ENCODE measurements at places on chromosomes 16 and 17.

DNA sequence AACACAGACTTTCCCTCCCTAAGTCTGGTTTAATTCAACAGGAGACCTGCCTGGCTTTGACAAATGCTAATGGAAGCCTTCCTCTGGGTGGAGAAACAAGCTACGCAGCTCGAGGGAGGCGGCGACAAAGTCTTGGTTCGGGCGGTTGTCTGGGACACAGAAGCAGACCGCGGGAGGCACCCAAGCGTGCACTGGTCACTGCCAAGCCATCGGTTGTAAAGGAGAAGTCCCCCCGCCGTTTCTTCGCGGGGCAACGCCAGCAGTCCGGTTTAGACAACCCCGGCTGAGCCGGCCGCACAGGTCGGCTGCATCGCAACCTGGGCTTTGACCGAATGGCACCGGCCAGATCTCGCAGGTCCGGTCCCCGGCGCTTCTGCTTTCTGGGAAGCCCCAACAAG lies 586 bp downstream of the GLYR1 start:
- DNase-seq = peak; percentile 60

- DNase-seq = no peak
Measured at GRCh38 chr17:18315562-18315922, 449 bp downstream of the SMCR8 start.

- no peak for DNase-seq
Measured at GRCh38 chr16:5336941-5337340, 239.3 kb upstream of the EEF2KMT start.

DNA sequence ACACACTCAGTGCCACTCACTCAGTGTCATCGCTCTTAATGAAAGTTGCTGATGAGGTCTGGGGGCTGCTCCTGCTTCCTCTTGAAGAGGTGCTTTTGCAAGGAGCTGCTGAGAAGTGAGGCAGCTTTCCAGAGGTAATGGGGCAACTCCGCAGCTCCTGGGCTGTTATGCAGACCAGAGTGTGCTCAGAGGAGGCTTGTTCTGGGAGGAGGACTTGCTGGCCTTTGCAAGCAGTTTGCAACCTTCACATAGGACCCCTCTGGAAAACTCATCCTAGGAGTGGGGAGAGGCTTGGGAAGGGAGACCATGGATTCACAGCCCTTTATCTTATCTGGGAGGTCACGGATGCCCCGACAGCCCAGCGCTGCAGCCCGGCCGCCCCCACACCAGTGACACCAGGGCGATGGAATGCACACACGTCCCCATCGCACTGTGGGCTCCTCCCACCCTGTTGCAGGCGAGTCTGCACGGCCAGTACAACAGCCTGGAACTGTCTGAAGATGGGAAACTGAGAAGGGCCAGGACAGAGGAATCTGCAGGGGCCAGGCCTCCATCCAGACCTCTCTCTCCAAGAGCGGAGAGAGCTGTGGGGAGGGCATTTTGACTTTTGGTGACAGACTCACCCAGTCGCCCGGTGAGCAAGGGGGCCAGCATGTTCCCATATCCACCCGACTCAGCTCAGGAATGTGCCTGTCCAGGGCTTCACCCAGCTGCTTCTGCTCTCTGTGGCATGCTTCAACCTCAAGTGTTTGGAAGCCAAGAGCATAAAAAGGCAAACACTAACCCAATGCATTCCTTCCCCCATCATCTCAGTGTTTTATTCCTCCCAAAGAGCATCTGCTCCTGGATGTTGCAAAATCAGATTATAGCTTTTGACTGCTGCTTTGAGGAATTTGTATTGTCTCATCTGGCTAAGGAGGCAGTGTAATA lies 78.6 kb upstream of the ZNF469 start:
- no peak for DNase-seq

GRCh38 chr16:3819746-3820724 lies 60.5 kb downstream of the CREBBP start:
- no peak for DNase-seq

DNA sequence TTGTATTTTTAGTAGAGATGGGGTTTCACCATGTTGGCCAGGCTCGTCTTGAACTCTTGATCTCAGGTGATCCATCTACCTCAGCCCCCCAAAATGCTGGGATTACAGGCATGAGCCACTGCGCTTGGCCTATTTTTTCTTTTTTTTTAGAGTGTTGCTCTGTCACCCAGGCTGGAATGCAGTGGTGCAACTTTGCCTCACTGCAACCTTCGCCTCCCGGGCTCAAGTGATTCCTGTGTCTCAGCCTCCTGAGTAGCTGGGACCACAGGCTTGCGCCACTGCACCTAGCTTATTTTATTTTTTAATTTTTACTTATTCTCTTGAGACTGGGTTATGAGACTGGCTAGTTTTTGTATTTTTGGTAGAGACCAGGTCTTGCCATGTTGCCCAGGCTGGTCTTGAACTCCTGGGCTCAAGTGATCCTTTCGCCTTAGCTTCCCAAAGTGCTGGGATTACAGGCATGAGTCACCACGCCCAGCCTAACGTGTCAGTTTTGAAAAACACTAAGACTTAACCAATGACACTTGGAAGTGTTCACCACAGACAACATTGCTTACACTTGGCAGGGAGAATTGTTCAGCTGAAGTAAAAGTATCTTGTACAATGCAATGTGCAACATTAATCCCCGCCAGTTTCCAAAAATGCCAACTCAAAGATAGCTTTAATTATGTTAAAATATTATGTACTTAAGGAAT lies 26.9 kb downstream of the ATAD5 start:
- DNase-seq = no peak

DNA sequence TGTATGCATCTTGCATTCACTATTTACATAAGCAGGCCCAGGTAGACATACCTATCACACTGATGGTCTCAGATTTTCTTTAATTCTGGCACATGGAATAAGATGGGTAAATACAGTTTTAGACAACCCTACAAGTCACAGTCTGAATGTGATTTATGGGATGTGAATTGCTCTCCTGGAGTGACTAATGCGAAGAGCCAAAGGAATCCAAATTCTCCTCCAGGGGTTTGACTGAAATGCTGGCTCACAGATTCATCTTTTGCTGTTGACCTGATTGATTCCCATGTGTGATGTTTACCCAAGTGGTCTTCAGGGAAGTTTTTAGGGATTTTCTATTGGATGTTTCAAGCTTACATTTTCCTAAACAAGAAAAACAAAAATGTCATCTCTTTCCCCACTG lies 277.9 kb upstream of the MON1B start:
- DNase-seq = no peak

GRCh38 chr16:80852261-80852872 lies 48.0 kb upstream of the CDYL2 start:
- DNase-seq = peak; percentile 9

DNA sequence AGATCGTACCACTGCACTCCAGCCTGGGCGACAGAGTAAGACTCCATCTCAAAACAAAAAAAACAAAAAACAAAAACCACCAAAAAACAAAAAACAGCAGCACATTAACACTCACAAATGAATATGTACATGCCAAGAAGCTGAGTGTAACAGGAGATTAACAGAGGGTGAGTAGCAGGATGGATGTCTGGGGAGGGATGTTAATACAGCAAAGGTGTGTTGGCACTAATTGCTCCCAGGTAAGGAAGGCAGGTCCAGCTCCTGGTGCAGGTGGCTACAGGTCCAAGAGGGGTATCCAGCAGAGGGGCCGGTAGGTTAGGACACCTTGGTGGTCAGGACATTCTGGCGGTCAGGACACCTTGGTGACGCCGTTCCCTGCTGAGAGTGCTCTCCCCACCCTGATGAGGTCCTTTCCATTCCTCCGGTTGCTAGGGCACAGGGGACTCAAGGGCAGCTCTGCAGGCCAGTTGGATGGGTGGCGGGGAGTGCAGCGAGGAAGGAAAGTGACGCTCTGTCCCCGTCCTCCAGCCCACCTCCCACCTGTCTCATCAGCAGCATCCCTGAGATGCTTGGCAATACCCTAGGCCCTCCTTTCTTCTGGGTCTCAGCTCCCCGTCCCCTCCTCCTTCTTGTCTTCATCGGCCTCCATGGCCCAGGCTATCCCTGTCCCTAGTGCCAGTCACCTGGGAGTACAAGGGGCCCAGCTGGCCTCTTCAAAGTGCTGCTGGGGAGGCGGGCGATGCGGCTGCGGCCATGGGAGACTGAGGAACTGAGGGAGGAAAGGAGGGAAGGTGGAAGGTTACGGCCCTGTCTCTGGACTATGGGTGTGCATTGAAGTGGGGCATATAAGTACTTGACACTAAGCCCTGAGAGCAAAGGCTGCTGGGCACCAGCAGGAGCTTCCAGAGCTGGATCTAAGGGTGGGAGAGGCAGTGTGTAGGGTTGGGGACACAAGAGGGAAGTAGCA lies 10.7 kb upstream of the GFAP start:
- DNase-seq = no peak

- no peak for DNase-seq
Measured at GRCh38 chr17:12415031-12415430, 250.7 kb upstream of the MYOCD start.

GRCh38 chr16:56038564-56039098 lies 152.7 kb upstream of the GNAO1 start:
- DNase-seq = no peak

- peak; percentile 86 for DNase-seq
Measured at GRCh38 chr17:68101075-68101986, 65.8 kb downstream of the KPNA2 start.

DNA sequence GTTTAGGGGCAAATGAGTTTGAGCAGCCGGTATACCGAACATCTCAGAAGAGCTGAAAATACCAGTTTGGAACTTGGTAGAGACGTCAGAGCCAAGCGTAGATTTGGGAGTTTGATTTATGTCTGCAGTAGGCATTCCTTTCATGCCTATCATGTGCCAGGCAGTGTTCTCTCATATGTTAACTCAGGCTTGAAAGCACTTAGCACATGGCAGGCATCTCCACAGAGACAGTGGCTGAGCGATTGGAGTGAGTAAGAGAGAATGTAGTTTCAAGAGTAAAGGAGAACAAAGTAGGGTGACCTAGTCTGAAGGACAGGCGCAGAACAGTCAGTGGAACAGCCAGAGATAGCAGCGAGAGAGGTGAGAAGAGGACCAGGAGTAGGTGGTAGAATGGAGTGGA lies 207.0 kb downstream of the FTO start:
- no peak for DNase-seq

- no peak for DNase-seq
Measured at GRCh38 chr16:8146256-8147012, 443.9 kb downstream of the TMEM114 start.

DNA sequence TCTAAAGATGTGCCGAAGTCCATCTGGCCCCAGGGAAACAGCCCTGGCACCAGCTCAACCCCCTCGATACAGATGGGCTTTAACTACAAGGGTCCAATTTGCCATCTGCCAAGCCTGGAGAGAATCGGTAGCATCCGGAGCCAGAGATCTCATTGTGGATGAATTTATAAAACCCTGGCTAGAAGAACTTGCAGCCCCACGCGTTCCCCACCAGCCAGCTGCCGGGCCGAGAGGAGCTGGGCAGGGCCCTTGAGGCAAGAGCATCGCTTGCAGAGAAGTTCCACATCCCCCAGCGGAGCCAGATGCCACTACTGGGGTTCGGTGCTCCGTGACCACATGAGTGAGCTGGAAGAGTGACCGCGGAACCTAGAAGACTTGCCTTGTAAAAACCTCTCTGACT lies 65.3 kb upstream of the NOL11 start:
- DNase-seq = no peak

- DNase-seq = no peak
Measured at GRCh38 chr16:86984991-86985647, 332.1 kb downstream of the C16orf95 start.

- DNase-seq = no peak
Measured at GRCh38 chr16:71971571-71971970, 28.6 kb downstream of the PKD1L3 start.

GRCh38 chr17:6153375-6153774 lies 83.2 kb downstream of the WSCD1 start:
- DNase-seq = no peak

- DNase-seq = peak; percentile 33
Measured at GRCh38 chr16:4537376-4538343, 913 bp downstream of the CDIP1 start.

GRCh38 chr17:37740915-37741314 lies 3.9 kb downstream of the HNF1B start:
- no peak for DNase-seq

GRCh38 chr17:27396941-27397340 lies 59.3 kb upstream of the KSR1 start:
- no peak for DNase-seq

- no peak for DNase-seq
Measured at GRCh38 chr17:81566461-81567126, 14.4 kb upstream of the FAAP100 start.

- DNase-seq = no peak
Measured at GRCh38 chr16:83449861-83450260, 357.9 kb upstream of the HSBP1 start.

DNA sequence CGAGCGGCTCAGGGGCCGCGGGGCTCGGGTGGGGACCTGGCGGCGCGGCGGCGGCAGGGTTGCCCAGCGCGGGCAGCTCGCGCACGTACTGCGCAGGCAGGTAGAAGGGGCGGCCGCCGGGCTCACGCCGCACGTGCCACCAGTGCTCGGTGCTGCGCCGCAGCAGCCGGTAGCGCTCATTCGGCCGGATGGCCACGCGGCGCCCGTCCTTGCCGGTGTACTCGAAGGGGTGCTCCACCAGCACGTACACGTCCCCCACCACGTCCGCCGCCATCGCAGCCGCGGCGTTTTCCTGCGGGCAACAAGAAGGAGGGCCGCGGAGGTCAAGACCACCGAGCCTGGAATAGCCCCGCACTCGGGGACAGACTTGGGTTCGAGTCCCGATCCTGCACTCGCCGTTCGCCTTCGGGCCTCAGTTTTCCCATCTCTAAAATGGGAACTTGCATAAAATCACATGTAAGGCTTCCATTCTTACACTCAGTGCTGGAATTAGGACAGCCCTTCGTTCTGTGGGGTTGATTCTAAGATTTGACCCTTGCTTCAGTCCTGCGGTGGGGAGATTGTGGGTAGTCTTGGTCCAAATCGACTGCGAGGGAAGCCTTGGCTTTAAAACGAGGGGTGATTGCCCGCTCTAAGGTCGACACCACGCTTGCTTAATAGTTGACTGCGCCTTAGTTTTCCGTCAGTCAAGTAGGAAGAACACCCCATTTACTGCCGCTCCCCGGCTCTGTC lies 2.5 kb downstream of the ARHGAP27 start:
- peak; percentile 18 for DNase-seq

DNA sequence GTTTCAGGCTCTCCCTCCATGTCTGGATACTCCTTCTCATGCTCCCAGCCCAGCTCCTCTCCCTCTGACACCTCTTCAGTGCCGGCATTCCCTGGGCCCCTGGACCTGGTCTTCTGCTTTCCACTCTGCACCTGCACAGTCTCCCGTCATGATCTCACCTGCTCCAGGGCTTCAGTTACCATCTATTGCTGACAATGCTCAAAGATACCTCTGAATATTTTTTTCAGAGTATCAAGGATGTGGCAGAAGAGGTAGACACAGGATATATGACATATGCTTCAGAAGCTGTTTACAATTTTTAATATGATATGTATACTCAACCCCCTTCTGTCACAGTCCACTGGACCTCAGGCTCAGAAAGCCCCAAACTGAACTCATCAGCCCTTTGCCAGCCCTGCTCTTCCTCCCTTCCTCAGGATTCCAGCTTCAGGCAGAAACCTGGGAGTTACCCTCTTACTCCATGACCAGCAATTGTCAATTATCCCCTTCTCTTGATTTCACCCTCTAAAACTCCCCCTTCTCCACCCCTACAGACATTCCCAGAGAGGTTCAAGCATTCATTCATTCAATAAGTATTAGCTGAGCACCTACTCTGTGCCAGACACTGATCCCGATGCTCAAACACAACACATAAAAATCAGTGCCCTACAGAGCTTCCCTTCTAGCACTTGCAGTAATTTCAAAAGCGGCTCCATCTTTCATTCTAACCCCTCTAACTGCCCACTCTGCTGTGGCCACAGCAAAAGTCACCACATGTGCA lies 7.8 kb upstream of the MLLT6 start:
- DNase-seq = no peak
